ENCODE measurements at places on chromosomes 1 and 21.

GRCh38 chr1:84613026-84613425 lies 38.8 kb upstream of the CTBS start:
- DNase-seq = no peak

GRCh38 chr1:175338387-175339135 lies 146.0 kb upstream of the KIAA0040 start:
- DNase-seq = no peak

- peak; percentile 20 for DNase-seq
These were observed 9.8 kb upstream of the RAB42 start for GRCh38 chr1:28582248-28582615.

- DNase-seq = no peak
These were observed 49.8 kb upstream of the IFNLR1 start for GRCh38 chr1:24236789-24237371.

DNA sequence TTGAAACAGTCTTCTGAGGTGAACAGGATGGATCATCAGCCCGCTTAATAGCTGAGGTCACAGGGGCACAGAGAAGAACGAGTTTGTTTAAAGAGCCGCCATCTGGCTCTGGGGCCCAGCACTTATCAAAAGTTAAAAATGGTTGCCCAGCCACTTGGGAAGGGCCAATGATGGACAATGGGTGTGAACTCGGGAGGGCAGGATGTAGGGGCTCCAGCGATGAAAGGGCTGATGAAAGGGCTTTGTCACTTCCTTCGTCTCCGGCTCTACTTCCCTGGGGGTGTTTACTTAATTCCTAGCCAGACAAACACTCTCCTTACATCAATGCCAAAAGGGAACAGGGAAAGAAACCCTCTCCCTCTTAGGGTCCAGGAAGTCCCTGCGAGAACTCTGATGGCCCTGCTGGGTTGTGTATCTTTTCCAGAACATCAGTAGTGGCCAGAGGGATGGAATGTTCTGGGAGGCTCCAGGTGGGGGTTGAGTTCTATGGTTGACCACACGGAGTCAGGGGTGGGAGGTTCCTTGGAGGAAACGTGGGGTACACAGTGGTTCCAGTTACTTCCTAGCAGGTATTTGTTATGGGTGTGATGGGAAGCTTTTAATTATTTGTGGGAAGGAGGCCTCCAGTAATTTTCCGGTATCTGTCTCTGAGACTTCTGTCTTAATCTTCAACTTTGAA lies 9.0 kb upstream of the ABCG1 start:
- no peak for DNase-seq
